ENCODE measurements at places on chromosomes 1 and 21.

- DNase-seq: no peak
These were observed 11.7 kb upstream of the ENO1 start for GRCh38 chr1:8889925-8890785.

- no peak for DNase-seq
These were observed 42.7 kb downstream of the EIF2D start for GRCh38 chr1:206569556-206569955.

DNA sequence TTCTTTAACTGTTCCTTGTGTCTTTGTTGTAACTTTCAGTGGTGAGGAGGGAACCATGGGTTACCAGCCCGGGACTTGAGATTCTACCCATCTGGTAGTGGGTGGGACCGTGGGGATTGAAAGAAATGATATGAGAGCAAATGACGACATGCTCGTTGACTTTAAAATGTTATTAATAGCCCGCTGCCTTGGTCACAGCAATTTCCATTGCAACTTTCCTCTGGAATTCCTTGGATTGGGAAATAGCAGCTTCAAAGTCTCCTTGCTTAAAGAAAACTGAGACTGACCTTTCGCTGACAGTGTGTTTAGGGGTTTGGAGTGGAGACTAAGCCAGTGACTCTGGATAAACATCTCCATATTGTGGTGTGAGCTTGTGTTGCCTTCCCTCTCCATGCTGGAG lies 44.2 kb upstream of the MARK1 start:
- DNase-seq: no peak

DNA sequence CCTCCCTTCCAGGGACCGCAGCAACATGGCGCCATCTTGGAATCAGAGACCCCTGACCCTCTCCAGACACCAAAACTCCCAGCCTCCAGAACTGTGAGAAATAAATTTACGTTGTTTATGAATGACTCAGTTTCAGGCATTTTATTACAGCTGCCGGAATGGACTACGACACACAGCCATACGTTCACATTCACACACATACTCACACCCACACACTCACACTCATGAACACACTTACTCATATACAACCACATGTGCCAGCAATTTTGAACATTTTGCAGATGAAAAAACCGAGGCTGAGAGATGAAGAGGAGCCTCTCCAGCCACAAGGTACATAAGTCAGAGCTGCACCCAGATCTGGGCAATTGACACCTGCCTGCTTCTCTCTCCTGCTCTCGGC lies 151.0 kb upstream of the RAB4A start:
- DNase-seq: no peak

- no peak for DNase-seq
These were observed 46.8 kb downstream of the XCL1 start for GRCh38 chr1:168623003-168623828.

DNA sequence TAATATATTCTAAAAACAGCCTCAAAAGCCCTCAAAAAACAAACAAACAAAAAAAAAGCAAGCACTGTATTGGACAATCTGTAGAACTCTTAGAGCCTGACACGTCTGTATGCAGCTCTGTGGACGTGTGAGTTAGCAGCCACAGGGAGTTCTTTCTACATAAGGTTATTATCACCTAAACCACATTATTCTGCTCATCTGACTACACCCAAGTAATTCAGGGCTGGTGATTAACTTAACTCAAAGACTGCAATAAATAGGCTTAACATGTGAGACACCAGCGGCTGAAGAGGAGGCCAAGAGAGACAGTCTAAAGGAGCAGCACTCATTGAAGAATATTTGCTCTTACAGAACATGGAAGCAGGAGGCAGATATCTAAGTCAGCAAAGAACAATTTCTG lies 316.0 kb downstream of the VAV3 start:
- no peak for DNase-seq

DNA sequence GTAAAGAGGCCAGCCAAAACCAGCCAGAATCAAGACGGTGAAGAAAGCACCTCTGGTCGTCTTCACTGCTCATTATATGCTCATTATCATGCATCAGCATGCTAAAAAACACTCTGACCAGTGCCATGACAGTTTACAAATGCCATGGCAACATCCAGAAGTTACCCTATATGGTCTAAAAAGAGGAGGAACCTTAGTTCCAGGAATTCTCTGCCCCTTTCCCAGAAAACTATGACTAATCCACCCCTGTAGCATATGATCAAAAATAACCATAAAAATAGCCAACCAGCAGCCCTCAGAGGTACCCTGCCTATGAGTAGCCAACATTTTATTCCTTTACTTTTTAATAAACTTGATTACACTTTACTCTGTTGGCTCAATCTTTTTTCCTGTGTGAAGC lies 34.2 kb upstream of the PBX1 start:
- DNase-seq: no peak

GRCh38 chr1:108657356-108658080 lies 3.4 kb downstream of the HENMT1 start:
- no peak for DNase-seq

DNA sequence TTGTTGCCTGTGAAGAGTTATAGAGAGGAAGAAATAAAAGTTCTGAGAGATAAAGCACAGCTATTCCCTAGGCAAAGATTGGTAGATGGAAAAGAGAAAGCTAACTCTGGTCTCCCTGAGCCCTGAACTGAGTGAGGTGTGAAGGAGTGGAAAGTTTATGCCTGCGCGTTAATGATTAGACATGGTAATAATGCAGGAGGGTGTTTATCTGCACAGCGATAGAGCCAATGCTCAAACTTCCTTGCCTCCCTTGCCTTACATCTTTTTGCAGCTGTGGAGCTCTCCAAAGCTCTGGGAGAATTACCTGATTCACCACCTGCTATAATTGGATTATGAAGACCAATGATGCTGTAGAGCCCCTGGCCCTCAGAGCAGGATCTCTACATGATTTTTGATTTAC lies 32.8 kb upstream of the CHRM3 start:
- no peak for DNase-seq

- DNase-seq: no peak
These were observed 5.1 kb upstream of the ANGPTL1 start for GRCh38 chr1:178875936-178876335.

DNA sequence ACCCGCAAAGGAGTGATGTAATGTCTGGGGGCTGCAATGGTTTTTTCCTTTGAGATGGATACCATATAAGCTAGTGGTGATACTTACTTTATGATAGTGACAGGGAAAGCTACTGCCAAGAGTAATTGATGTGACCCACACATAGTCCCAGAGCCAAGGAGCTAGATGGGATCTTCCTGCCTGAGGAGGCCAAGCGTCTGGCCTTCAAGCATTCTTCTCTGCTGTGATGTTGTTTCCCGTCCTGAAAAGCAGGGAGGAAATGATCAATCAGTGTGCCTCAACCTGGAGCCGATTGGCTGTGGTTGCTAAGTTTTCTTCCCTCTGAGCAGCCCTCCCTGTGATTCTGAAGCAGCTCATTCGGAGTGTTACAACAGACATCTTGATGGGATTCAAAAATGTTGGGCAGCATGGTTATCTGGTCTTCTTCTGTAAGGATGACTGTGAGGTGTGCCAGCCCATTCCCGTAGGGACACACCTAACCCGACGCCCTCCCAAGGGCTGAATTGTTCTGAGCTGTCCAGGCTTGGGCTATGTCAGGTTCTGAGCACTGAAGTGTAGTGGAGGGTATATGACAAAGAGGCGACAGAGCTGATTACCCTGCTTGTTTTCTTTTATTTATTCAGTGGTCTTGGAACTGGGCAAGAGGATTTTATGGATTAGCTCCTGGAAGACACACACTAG lies 56.7 kb downstream of the UCK2 start:
- DNase-seq: no peak

DNA sequence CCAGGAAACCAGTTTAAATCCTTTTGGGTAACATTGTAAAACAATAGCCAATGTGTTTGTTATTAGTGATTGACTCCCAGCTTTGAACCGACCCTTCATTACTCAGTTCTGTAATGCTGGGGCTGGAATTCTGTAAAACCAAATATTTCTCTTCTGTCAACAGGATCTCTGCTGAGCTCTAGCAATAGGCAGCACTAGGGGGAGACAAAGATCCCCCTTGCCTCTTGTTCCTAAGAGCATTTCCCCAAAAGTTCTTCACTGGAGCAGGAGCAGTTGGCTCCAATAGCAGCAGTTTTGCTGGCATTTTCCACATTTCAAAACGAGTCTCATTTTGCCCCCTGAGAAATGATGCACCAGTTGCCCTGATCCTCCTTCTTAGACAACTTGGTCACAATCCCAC lies 1671.1 kb downstream of the MRPL39 start:
- DNase-seq: no peak

GRCh38 chr21:37452227-37452626 lies 85.7 kb downstream of the DYRK1A start:
- no peak for DNase-seq

- no peak for DNase-seq
These were observed 40.6 kb downstream of the EEIG2 start for GRCh38 chr1:108600504-108600903.

- no peak for DNase-seq
These were observed 10.7 kb upstream of the PTBP2 start for GRCh38 chr1:96710708-96711477.

DNA sequence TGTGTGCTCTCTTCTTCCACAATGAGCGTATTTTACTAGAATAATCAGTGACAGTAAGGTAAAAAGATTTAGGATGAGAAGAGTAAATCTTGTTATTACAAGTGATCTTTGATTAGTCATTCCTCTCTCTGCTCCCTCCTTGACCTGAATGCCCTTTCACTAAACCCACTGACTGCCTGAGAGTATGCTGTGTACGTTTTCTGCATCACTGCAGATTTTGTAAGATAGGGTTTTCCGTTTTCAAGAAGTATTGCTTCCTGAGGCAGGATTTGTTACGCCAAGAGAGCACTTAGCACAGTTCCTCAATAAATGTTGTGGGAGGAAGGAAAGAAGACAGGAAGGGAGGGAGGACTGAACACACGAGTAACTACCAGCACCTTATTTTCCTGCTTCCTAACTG lies 7.7 kb upstream of the LAMB3 start:
- DNase-seq: no peak

DNA sequence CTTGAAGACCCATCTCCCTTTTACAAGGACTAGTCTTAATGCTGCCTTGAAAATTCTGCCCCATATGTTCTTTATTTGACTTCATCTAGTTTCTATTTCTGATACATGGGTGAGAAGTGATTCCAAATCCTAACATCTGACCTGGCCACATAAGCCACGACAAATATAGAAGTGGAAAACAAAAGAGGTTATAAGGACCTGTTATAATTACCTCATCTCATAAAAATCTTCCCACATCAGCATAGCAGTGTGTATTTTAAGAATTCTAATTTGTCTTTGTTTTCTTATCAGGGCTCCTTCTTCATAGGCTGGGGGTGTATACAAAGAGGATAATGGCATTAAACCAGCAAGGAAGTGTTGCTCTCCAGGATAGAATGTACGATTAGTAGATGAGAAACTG lies 1007.4 kb downstream of the TTLL7 start:
- DNase-seq: no peak

Measured in GM12864 (cell line).